ENCODE measurements at places on chromosomes 13 and 19.

GRCh38 chr19:9871626-9872338 lies 36.7 kb downstream of the PIN1 start:
- no peak for DNase-seq

- no peak for DNase-seq
Measured at GRCh38 chr13:93298713-93299112, 72.1 kb downstream of the GPC6 start.

GRCh38 chr19:58511353-58512208 lies at the start of gene SLC27A5:
SLC27A5 (minus strand) TSS chr19:58511992; CDS start chr19:58511955, 37 bp downstream.
- DNase-seq = no peak

- peak; percentile 41 for DNase-seq
Measured at GRCh38 chr19:5690955-5691821, 1.1 kb downstream of the RPL36 start.

DNA sequence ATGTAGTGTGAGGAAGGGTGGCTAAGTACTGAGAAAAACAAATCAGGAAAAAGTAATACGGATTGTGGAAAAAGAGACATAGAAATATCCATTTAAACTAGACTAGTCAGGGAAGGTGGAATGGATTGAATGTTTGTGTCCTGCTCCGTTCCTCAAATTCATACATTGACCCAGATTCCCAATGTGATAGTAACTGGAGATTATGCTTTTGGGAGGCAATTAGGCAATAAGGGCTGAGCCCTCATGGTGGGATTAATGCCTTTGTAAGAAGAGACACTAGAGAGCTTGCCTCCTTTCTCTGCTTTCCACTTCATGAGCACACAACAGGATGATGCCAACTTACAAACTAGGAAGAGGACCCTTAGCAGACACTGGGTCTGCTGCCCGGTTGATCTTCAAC lies 765.2 kb upstream of the GPC6 start:
- DNase-seq = no peak
